ENCODE measurements at places on chromosomes 3 and 15.

GRCh38 chr15:35055416-35056105 lies 29.5 kb downstream of the NANOGP8 start:
- DNase-seq, result no peak

- no peak for DNase-seq
These were observed 77.2 kb upstream of the CFAP20DC start for GRCh38 chr3:59127071-59127470.

GRCh38 chr15:31346367-31347066 lies 19.9 kb downstream of the KLF13 start:
- no peak for DNase-seq

DNA sequence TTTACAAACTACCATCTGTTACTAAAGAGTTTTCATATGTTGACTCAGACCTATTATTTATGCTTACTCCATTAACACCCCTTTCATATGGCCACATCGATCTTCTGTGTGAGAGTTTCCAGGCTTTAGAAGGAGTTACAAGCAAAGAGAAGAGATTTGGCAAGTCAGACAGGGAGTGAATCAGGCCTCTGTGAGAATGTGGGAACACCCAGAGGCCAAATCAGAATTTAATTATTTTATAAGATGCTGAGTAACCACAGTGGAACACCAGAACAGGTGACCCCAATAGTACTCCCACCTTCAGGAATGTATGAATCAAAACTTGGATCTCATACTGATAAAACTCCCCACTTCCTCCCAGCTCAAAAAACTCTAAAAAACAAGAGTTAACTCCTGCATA lies 42.0 kb downstream of the IFT57 start:
- no peak for DNase-seq

DNA sequence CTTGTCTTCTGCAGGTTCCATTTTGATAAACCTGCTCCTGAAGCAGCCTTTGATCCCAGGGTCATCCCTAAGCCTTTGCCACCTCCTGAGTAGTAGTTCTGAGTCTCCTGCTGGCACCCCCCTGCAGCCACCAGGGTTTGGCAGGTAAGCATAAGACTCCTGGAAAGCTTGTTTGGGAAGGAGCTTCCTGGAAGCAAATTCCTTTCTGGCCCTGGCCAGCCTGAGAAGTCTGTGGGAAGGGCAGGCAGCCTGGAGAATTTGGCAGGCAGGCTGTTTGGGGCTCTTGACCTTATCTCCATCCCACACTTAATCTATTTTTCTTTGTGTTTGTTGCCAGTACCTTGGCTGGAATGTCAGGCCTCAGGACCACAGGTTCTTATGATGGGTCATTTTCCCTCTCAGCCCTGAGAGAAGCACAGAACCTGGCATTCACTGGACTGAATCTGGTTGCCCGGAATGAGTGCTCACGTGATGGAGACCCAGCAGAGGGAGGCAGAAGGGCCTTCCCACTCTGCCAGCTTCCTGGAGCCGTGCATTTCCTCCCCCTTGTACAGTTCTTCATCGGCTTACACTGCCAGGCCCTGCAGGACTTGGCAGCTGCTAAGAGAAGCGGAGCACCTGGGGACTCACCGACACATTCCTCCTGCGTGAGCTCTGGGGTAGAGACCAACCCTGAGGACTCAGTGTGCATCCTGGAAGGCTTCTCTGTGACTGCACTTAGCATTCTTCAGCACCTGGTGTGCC lies 13.4 kb downstream of the ATRIP start:
- DNase-seq, result no peak

- DNase-seq, result no peak
These were observed 100.5 kb downstream of the WDR72 start for GRCh38 chr15:53658827-53659555.

- no peak for DNase-seq
These were observed 48.9 kb downstream of the CYP11A1 start for GRCh38 chr15:74318376-74319137.

DNA sequence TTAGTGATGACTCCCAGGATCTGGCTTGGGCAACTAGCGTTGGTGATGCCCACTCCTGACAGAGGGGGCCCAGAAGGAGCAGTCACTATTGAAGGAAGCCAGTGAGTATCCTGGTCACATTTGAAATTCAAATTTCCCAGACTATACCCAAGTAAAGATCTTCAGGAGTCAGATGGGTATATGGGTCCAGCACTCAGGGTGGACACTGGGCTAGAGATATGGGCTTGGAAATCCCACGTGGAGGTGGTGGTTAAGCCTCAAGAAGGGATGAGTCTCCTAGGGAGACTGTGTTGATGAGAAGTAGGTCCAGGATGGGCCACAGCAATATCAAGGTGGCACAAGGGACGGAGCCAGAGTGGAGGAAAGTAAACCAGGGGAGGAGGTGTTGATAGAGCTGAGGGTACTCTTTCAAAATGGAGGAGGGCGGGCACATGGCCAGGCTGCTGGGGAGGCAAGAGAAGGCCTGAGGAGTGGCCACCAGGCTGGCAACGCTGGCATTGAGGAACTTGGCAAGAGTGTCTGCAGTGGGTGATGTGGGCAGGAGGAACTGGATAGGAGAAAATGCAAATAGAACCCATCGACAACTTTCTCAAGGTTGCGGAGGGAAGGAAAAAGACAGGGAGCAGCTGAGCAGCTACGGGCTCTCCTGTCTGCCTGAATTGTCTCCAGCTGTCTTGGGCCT lies 3.7 kb upstream of the SLCO2A1 start:
- DNase-seq, result no peak
